ENCODE measurements at places on chromosomes 12 and 14.

GRCh38 chr14:92400579-92401444 lies 77.8 kb downstream of the SLC24A4 start:
- no peak for DNase-seq

- DNase-seq: no peak
Measured at GRCh38 chr12:126157575-126157966, 1092.3 kb downstream of the AACS start.

DNA sequence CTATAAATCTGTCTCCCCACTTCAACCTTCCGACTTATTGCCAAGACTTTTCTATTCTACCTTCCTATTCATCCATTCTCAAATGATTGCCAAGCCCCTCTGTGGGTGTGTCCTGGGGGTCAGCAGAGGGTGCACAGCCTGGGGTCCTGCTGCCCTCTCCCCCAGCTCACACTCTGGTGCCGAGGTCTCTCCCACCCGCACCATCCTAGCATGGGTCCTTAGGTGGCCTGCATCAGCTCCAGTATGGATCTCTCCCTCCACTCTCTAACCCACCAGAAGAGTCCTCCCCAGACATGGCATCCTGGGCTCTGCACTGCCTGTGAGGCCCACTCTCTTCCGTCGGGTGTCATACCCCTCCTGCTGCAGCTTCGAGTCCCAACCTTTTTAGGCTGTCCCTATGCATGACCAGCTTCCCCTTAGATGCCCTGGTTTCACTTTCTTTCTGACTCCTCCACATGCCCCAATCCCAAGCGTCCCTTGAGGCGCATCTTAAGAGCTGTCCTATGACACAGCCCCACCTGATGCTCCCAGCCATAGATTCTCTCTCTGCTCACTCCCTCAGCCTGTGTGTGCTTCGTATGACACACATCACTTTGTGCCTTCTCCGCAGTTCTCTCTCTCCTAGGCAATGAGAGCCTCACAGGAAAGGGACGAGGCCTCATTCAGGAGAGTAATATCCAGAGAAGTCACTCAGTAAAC lies 43.9 kb downstream of the GIT2 start:
- DNase-seq: no peak

DNA sequence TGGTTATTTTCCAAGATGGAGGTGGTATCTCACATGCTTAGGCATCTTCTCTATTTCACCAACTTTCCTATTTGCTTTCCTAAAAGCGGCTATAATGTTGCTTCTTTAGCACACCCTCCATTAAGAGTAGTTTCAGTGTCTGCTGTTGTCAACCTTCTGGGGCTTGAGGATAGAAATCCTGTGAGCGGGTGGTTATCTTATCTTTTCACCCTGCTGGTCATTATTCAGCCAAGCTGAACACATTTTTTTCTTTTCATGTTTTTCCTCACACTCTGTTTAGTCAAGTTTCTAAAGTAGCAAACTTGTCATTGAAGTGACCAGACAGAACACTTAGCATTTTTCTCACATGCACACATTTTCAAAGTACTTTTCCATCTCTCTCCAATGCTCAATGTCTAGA lies 104.5 kb downstream of the SLC8A3 start:
- no peak for DNase-seq

- DNase-seq: peak; percentile 66
Measured at GRCh38 chr14:93033983-93034670, 81.6 kb downstream of the ITPK1 start.

GRCh38 chr12:88627501-88627900 lies 47.2 kb upstream of the KITLG start:
- DNase-seq: no peak

GRCh38 chr12:52120951-52121823 lies 41.7 kb downstream of the SMIM41 start:
- no peak for DNase-seq

DNA sequence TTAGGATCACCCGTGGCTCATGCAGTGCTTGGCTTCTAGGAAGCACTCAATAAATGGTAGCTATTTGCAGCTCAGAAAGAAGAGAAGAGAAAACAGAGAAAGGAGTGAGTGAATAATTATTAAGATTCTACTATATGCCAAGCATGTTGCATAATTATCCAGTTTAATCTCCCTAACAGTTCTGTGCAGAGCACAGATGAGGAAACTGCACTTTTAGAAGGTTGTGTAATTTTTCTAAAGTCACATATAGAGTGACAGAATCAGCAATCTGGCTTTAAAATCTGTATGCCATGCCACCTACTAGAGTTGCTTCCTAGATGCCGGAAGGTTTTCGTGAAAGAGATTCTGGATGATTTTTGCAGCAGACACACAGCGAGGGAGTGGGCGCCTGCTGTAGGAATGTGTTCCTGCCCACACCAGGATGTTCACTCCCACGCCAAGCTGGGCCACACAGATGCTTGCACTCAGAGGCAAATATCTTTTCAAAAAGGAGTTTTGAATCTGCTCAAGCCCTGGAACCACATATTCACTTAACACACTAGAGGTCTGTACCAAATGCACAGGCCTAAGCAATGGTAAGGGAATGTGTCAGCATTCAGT lies 50.2 kb upstream of the SMCO2 start:
- no peak for DNase-seq

GRCh38 chr14:78508023-78508422 lies 337.9 kb downstream of the NRXN3 start:
- no peak for DNase-seq

GRCh38 chr12:77725611-77726010 lies 105.1 kb upstream of the NAV3 start:
- no peak for DNase-seq

DNA sequence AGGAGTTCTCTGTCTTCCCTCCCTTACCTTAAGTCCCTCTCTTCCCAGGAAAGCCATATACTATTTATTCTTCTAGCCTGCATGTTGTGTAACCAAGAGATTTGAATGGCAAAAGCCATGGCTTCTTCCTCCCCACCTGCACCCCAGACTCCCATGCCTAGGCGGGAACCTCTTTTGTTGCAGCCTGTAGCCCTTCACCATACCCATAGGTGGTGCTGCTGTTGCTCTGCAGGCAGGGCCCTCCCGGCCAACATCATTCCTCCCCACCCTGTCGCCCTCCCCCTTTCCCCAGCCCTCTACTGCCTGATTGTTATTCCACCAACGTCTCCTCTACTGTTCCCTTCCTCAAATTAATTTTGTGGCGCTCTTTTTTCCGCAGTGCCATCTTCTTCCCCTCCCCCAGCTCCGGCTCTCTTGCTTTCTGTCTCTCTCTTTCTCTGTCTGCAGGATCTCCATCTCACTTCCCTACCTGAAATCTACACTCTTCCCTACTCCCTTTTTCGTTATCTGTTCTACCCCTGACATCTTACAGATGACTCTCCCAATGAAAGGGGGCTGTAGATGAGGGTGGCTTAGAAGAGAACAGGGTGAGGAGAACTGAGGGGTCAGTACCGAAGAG lies 13.8 kb downstream of the NGDN start:
- DNase-seq: no peak

- no peak for DNase-seq
Measured at GRCh38 chr12:71782017-71782416, 27.4 kb downstream of the RAB21 start.

GRCh38 chr12:7058850-7059395 lies 1.6 kb upstream of the C1S start:
- no peak for DNase-seq

- peak; percentile 80 for DNase-seq
Measured at GRCh38 chr12:52006726-52007157, at the start of gene TAMALIN. TAMALIN (plus strand) TSS chr12:52006946; CDS start chr12:52007020, 74 bp downstream.

DNA sequence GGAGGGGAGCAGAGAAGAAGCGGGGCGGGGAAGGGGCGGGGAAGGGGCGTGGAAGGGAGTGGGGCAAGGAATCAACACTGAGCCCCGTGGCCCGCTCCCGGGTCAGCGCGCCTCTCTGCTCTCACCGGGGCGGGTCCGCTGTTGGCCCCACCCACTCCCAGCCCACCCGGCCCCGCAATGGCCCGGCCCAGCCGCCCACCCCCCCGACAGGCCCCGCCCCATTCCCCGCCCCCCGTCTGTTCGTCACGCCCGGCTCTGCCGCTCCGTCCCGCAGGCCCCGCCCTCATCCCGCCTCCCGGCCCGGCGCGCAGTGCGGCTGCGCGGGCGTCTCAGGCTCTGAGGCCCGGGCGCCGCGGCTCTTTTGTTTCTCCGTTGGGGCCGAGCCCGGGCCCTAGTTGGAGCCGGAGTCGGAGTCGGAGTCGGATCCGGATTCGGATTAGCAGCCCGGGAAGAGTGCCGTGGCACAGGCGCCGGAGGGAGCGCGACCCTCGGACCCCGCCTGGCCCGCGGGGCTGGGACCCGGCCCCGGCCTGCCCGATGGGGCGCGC lies at the start of gene ULK1:
Gene ULK1 (plus strand): TSS at position 310 of the 548 bp plus-strand sequence. CDS start 380 bp downstream, outside the sequence.
- DNase-seq: peak; percentile 95

DNA sequence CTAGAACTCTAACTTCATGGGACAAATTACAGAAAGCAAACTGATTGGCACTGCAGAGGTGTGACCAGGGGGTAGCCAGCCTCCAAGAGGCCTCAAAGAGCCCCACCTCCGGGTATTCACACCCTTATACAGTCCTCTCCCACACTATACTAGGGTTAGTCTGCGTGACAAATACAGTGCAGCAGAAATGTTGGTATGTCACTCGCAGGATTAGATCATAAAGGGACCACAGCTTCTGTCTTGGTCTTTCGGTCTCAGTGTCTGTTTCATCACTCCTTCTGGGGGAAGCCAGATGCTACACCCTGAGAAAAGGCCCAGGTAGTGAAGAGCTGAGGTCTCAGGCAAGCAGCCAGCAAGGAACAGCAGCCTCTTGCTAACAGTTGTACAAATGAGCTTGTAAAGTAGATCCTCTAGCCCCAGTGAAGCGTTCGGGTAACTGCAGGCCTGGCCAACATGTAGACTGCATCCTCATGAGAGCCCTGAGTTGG lies 68.9 kb upstream of the SAV1 start:
- peak; percentile 60 for DNase-seq

GRCh38 chr12:28817524-28817923 lies 331.6 kb upstream of the FAR2 start:
- no peak for DNase-seq

GRCh38 chr12:112939761-112940381 lies 1.6 kb downstream of the OAS3 start:
- peak; percentile 33 for DNase-seq

DNA sequence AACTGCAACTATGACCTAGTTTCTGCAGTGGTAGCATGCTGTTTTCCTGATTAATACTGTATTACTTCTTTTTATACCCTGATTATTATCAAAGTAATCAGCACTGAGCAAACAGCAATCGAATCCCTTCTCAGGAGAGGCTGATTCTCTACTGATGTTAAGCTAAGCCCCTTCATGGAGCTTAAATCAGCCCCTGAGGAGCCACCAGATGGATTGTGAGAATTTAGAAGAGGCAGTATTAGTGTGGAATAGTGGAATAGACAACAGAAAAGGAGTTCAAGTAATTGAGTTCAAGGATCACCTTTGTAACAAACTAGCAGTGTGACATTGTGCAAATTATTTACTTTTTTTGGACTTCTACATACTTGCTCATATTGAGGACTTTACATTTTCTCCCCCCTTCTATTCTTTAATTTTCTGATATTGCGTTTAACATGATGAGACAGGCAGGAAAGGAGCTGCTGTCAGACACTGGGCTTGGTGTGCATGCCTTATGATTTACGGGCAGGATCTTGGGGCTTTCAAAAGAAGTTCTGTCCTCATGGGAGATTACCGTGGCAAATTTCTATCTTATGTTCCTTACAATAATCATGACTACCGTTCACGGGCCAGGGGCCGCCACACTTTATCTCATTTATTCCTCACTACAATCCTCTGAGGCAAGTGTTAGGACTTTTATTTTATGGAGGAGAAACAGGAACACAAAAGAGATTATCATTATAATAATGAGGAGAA lies 68.0 kb downstream of the PTPRR start:
- DNase-seq: no peak

- DNase-seq: no peak
Measured at GRCh38 chr12:106655577-106655976, 72.8 kb downstream of the RFX4 start.

DNA sequence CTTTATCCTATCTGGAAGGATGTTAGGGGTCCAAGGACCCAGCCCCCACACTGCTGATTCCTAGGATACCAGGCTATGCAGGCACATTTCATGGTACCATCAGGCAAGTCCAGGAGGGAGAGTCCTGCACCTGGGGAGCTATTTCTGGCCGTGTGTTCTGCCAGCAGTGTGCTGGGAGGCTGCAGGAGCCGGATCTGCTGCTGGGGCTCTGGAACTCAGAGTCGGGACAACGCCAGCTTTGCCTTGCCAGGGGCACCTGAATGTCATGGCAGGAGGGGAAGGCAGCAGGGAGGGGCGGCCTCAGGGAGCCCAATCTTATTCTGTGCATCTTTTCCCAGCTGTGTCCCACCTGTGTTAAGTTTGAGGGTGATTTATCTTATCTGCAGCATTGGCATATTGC lies 17.8 kb downstream of the SRRM4 start:
- DNase-seq: no peak

GRCh38 chr14:64541261-64541971 lies 875 bp downstream of the HSPA2 start:
- no peak for DNase-seq

GRCh38 chr12:53068811-53069585 lies 10.2 kb downstream of the SPRYD3 start:
- DNase-seq: no peak

DNA sequence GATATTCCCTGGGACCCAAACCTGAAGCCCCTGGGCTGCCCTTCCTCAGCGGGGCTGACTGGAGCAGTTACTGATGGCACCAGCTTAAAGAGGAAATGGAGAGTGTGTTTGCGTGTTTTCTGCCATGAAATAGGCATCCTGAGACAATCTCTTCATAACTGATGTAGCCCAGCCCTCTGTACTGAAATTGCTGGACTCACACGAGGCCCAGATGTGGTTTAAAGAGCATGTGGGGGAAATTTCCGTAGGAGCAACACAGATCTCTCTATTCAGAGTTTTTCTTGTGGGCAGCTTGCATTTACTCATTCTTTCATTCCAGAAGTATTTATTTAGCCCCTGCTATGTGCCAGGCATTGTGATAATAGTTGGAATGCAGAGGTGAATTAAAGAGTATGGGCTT lies 782.1 kb upstream of the TBX3 start:
- DNase-seq: no peak

DNA sequence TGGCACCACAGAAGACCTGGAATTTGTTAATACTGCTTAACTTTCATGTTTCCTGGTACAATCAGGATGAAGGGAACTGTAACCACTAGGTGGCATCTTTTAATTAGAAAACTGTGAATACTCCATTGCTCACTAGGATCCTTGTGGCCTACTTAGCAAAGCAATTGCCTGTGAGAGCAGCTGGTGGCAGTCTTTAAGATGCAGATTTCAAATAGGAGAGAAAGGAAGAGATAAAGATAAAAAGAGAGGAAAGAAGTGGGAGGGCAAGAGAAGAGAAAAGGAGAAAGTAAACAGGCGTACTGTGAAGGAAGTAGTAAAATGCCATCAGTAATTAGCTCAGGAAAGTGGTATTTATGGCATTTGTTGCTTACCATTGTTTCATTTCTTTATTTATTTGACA lies 114.5 kb downstream of the RAD51B start:
- no peak for DNase-seq

GRCh38 chr12:119842380-119842779 lies 34.7 kb downstream of the CIT start:
- DNase-seq: no peak

DNA sequence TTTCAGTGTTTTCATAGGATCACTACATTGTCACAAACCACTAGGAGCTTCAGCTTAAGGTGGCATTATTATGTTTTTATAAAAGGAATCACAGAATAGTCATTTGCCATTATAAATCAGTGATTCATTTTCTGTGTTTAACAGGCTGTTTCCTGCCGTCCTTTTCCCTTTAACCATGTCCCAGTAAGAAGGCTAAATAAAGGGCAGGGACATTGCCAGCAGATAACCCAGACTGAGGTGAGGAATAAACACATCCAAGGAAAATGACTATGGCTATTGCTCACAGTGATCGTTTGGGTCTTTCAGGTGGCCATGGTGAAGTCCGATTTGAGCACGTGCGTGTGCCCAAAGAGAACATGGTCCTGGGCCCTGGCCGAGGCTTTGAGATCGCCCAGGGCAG lies 17.9 kb upstream of the ALDH2 start:
- DNase-seq: no peak
